Activated T-helper 1 cell treated with anti-CD3 and anti-CD28 coated beads, Interleukin-2, amount 50 U/mL, for 16 hours (primary cell): ENCODE measurements at places on chromosomes 2 and 18.

DNA sequence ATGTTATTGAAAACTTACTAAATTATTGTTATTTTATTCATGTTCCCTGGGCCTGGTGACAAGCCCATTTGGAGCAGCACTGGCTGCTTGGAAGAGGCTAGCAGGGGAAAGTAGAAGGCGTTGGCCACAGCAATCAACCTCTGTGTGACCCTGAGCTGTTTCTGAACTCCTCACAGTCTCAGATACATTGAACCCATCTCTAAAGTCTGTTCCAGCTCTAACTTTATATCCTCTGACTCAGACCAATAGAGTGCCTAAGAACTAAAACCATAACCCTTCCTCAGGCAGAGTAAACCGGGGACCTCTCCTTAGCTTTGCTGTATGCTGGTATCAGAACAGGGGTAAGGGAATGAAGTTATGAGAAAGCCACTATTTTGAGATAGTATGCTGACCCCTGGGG is 96.4 kb upstream of the NOL4 start:
- DNase-seq: no peak

DNA sequence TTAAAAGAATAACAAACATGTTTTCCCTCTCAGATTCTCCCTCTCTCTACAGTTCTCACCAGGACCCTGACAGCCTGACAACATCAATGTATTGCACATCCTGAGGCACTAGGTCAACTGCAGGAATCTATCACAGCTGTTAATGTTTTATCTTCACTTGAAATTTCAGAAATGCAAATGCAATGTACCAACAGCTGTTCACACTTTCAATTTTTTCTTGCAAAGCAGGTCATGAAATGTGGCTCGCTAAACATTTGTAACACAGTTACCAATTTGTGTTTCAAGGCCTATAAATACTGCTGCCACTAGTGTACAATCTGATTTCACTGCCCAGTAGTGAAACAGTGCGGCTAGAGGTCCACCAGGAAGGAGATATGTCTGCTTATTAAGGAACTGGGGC is 147.8 kb downstream of the EXOC6B start:
- DNase-seq: no peak

DNA sequence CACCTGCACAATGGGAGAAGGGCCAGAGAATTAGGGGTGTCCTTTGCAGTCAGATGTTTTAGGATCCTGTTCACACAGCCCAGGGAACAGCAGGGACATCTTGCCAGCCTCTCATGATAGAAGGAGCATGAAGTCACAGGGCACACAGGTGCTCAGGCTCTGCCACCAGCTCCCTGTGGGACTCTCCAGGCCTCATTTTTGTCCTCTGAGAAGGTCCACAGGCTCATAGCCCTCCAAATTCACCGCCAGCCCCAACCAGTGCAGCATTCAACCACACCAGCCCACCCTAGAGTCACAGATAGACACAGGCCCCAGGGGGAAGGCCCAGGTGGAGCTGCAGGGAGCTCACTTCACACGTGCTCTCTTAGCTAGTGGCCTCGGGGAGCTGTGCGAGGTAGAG is 391.7 kb downstream of the TNS1 start:
- DNase-seq: no peak

- no peak for DNase-seq
These were observed 34.4 kb downstream of the CYP26B1 start for GRCh38 chr2:72112981-72113846.

DNA sequence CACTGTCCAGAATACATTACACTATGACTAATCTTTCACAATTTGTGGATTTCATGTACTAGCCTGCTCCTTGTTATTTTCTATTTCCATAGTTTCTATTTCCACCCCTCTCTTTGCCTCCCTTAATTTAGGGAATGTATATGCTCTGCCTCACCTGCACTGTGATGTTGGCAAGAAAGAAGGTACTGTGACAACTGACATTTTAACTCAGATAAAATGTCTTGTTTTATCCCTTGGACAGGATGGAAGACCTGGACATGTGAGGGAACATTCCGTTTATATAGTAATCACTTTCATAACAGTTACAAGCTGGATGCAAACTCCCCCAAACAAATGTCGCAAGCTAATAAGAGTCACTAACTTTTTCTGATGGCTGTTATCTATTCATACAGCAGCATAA is 21.5 kb upstream of the DSG3 start:
- no peak for DNase-seq

- no peak for DNase-seq
These were observed 79.2 kb downstream of the COMMD1 start for GRCh38 chr2:61984682-61985081.

- no peak for DNase-seq
These were observed 35.1 kb downstream of the MAPRE2 start for GRCh38 chr18:35076135-35076924.

- DNase-seq: peak; percentile 84
These were observed at the start of gene ACSL3 for GRCh38 chr2:222860740-222861410. ACSL3 (plus strand) TSS chr2:222861036; CDS start chr2:222908773, 47,737 bp downstream.

DNA sequence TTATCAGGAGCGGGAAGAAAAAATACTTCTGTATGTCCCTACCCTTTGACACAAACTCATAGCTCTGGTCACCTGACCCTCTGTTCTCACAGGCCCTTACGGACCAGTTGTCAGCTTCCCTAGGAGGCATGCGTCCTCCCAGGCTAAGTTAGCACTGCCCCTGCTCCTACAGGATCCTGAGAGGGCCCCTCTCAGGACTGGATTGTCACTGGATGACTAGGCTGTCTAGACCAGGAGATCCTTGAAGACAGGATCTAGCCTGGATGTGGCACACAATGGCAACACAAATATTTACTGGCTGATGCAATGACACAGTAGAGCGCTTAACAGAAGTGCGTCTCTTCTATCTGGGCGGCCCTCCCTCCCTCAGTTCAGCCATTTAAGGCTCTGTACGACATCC is 7.7 kb downstream of the FAM228A start:
- DNase-seq: no peak

DNA sequence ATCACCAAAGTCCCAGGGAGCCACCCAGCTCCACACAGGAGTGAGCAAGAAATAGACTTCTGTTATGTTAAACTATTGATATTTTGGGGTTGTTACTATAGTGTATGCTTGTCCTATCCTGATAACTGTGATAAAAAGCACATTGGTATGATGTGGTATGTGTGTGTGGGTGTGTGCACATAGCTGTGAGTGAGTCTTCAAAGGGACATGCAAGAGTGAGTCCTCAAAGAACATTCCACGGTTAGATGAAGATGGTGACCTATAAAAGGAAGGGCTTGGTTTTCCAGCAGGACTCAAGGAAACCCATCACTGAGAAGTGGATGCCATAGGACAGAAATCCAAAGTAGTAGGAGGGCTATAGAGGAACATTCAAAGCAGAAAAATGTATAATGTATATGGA is 342.9 kb downstream of the TSN start:
- DNase-seq: no peak

DNA sequence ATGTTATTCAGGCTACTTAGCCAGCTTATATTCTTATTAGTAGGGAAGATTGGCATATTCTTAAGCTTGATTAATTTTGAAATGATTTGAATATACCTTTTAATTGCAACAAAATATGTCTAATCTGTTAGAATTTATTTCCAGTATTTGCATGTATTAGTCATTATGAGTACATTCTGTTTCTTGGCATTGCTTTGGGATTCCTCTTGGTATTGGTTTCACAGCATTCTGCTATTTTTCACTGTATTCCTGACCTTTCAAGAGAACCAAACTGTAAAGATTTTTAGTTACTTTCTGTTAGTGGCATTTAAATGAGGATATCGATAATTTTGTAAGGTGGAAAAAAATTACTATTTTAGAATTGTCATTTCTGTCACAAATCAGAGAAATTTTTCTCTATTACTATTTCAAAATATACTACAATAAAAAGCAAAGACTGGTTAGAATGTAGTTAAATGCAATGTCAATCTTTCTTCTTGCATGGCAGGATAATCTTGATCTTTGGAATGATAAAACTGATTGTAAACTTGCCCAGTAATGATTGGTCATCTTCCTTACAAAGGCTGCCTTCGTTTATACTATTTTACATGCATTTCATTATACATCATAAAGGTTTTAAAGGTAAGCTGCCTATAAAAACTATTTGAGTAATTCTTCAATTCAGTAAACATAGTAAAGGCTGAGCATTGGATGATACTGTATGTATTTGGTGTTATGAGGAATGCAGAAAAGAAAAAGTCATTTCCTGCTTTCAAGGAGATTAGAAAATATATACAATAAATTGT is 86.1 kb downstream of the SLC4A10 start:
- no peak for DNase-seq

GRCh38 chr18:13730481-13730880 is 4.0 kb downstream of the RNMT start:
- DNase-seq: no peak

DNA sequence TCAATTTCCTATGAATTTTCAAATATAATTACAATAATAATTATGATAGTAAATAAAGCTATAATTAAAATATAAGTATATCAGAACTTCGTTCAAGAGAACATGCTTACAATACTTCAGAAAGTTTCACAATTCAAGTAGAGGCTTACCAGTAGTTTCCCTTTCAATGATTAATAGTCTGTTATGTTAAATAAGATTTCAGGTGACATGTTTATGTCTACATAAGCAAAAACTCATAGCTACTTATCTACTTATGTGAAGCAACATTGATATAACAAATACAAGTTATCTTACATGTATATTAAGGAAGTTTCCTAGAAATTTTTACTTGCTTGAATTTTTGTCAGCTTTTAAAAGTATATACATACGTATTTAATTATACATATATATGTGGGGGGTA is 4.5 kb upstream of the COL3A1 start:
- DNase-seq: no peak

- DNase-seq: no peak
These were observed 3.0 kb downstream of the DPP4 start for GRCh38 chr2:162071001-162071400.

DNA sequence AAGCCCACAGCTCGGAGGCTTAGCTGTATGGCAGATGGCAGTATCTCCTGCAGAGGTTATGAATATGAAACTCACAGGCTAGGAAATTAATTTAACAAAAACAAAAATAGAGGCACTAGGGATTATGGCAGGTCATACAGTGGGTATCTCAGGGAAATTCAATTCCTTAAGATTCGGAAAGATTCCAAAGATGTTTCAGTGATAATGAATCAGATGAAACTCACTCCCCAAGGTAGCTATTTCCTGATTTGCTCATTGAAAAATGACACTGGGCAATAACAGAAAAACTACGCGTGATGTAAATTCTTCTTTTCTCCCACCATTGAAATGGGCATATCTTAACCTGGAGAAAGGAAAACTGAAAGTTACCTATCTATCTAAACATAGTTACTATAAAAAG is 414.1 kb downstream of the STK39 start:
- no peak for DNase-seq

DNA sequence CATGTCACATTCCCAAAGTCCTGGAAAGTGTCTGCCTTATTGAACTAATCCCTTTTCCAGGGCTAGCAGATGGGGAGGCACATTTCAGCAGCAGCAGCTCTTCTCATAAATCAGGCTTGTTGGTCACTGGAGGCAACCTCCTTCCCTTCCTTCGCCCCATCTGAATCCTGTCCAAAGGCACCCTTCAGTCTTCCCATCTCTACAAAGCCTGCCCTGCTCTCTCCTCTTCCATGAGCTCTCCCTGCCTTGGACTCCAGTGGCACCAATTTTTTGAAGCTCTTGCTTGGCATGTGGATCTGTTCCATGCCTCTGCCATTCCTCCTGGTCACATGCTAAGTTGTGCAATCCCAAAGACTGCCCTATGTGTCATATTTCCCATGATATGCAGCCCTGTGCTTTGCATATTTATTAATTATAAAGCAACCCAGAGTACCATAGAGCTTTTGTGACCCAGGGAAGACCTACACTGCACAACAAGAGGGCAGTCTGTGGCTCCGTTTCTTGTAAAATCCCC is 70.3 kb downstream of the ANTXR1 start:
- no peak for DNase-seq

DNA sequence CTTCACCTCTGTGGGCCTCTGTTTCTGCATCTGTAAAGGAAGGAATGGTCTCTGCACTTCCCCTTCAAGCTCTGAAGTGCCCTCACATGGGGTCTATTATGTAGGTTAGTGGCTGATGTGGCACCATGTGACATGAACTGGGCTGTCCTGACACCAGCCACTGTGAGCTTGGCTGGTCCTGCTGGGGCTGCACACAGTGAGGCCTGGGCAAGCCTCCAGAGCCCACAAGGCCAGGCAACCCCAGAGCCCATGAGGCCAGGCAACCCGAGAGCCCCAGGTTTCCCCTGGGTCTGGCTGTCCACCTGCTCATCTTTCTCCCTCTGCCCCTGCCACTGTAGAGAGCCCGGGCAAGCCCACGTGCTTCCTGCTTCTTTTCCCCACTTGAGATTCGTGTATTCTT is 150.1 kb upstream of the SMAD2 start:
- no peak for DNase-seq

DNA sequence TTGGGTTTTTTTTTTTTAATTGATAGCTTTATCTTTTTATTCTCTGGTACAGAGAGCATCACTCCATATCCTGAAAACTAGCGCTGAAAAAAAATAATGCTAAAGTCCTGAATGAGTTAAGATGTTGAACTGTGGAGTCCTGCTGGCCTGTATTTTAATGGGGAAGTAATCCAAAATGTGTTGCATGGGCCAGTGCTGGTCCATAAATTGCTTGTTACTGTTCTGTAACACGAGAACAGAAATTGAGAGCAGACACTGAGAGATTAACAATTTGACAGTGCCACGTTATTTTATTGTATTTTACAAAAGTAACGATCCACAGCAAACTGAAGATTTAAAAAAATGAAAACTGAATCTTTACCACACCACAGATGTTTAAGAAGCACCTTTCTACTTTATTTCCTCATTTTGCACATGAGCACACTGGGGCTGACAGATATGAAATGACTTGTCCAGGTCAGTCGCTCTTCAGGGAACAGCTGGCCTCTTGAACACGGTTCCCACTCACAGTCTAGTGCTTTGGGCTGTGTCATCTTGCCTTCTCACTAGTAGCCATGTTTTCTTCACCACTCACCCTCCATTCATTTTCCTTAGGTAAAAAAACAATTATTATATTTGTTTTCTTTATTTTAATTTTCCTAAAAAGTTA is 35.3 kb downstream of the ZCCHC2 start:
- DNase-seq: no peak

- DNase-seq: no peak
These were observed 28.6 kb upstream of the CERS6 start for GRCh38 chr2:168427451-168427850.

GRCh38 chr2:207216457-207216856 is 50.7 kb upstream of the KLF7 start:
- no peak for DNase-seq

DNA sequence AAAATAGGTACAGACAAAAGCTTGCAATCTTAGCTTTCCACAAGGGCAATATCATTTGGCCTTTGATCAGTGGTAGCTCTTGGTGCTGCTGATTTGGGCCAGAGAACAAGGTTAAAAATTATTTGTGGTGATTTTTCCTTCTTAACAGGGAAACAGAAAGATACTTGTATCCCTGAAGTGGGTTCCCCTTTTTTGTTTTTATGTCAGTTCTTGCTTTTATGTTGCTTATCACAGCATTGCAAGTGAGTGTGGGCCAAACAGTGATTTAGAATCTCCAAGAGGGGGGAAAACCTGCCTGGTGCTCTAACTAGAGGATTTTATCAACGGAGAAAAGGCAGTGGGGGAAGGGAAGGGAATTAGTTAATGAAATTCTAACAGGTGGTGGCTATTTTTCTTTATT is 197.6 kb upstream of the SP5 start:
- DNase-seq: no peak

GRCh38 chr2:69011611-69012157 is 1.3 kb upstream of the ANTXR1 start:
- no peak for DNase-seq
